ENCODE measurements at places on chromosomes 2 and 18.
A peak's percentile ranks its signal among the peaks of the same experiment; 100 is the strongest.

GRCh38 chr2:235523021-235523420, 29.2 kb downstream of the AGAP1 start:
- DNase-seq: no peak

GRCh38 chr2:188570370-188570769, 278.7 kb downstream of the GULP1 start:
- peak; percentile 20 for DNase-seq

DNA sequence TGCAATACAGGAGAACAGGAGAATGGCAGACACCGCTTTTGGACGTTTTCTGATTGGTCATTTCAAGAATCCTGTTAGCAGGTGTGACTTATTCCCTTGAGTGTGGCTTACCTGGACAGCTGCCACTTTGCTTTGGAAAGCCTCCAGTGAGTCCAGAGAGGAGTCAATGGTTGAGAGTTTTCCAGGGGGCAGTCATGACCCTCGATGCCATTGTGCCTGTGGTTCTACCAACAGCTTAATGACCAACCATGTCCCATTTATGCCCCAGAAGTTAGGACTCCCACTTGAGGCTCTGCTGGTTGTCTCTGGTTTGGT, 12.4 kb downstream of the IGFBP2 start:
- DNase-seq: no peak

- DNase-seq: no peak
Measured at GRCh38 chr2:198408171-198408570, 603.8 kb downstream of the PLCL1 start.

GRCh38 chr2:236085647-236086046, 82.5 kb downstream of the GBX2 start:
- DNase-seq: no peak

- peak; percentile 19 for DNase-seq
Measured at GRCh38 chr2:211981451-211981850, 557.2 kb downstream of the ERBB4 start.

DNA sequence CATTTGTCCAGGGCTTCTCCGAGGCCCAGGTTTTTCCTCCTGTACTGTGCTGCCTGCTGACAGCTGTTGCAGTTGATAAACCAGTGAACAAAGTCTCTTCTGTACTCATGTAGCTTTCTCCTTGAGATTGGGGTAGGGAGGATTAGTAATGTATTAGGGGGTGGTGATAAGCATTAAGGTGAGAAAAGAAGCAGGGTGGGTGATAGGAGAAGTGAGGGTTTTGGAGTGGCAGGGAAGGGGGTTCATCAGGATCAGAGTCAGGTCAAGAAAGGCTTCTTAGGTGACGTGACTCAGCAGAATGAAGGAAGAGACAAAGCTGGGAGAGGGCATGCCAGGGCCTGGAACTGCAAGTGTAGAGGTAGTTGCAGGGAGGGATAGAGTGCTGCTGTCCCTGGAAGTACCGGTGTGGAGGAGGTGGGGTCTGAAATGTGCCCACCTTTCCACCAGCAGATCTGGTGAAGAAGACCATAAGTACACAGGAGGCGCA, 48.7 kb downstream of the PKP4 start:
- DNase-seq: no peak

GRCh38 chr2:17658251-17658843, 95.3 kb downstream of the SMC6 start:
- peak; percentile 76 for DNase-seq

DNA sequence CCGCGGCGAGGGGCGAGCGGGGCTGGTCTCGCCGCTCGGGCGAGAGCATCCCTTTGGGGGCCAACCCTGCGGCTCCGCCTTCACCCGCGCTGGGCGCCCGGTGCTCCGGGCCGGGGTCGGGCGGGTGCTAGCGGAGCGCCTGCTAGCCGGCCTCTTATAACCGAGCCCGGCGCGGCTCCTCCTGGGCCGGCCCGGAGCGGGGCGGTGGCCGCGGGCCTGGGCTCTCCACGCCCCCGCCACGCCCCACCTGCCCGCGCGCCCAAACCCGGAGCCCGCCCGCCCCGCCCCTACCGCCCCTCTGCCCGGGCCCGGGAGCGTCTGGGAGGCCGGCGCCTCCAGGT, at the start of gene FOXI3:
FOXI3 (minus strand) TSS at position 129 of the 341 bp plus-strand sequence. CDS start 158 bp downstream, outside the sequence.
- DNase-seq: no peak

GRCh38 chr2:179612591-179613298, 248.7 kb downstream of the ZNF385B start:
- DNase-seq: no peak

GRCh38 chr18:12121175-12122042, 27.8 kb downstream of the ANKRD62 start:
- peak; percentile 1 for DNase-seq

DNA sequence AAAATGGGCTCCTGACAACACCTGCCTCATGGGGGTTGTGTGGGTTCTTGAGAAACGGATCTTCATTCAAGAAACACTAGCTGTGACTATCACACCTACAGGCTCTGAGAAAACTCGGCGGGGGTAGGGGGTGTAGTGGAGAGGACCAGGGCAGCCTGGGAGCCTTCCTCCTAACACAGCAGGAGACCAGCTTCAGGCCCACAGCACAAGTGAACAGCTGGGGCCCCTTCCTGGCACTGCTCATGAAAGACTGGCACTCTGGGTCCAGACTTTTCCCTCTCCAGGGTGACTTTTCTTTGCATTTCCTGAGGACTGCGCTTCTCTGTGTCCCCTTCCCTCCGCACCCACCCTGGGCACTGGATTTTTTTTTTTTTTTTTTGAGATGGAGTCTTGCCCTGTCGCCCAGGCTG, 7.2 kb upstream of the SEMA4C start:
- no peak for DNase-seq

- no peak for DNase-seq
Measured at GRCh38 chr2:54380670-54381069, 75.5 kb upstream of the SPTBN1 start.

DNA sequence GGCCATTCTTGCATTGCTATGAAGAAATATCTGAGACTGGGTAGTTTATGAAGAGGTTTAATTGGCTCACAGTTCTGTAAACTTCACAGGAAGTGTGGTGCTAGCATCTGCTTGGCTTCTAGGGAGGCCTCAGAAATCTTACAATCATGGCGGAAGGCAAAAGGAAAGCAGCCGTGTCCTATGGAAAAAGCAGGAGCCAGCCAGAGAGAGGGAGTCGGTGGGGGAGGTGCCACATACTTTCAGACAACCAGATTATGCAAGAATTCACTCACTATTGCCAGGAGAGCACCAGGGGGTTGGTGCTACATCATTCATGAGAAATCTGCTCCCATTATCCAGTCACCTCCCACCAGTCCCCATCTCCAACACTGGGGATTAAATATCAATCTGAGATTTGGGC, 64.1 kb downstream of the CPS1 start:
- DNase-seq: no peak

- DNase-seq: no peak
Measured at GRCh38 chr2:181613241-181613640, 43.7 kb downstream of the CERKL start.

- no peak for DNase-seq
Measured at GRCh38 chr18:59263661-59264060, 9.6 kb downstream of the RAX start.

GRCh38 chr2:96945014-96945413, 41.4 kb downstream of the FAM178B start:
- no peak for DNase-seq

DNA sequence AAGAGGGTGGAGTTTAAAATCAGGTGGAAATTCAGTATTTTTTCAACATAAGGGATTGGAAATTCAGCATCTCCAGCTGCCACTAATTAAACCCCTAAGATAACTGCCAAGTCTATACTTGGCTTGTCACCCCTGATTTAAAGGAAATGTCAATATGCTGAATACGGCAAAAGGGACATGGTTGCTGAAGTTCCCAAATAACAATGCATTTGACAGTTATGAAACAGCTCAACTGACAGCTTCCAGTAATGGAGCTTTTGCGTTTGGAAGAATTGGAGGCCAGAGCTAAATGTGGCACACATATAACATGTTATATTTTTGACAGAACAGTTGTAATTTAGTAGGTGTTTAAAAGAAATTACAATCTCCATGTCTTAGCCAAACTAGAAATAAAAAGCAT, 1867.9 kb upstream of the LRRTM1 start:
- no peak for DNase-seq

DNA sequence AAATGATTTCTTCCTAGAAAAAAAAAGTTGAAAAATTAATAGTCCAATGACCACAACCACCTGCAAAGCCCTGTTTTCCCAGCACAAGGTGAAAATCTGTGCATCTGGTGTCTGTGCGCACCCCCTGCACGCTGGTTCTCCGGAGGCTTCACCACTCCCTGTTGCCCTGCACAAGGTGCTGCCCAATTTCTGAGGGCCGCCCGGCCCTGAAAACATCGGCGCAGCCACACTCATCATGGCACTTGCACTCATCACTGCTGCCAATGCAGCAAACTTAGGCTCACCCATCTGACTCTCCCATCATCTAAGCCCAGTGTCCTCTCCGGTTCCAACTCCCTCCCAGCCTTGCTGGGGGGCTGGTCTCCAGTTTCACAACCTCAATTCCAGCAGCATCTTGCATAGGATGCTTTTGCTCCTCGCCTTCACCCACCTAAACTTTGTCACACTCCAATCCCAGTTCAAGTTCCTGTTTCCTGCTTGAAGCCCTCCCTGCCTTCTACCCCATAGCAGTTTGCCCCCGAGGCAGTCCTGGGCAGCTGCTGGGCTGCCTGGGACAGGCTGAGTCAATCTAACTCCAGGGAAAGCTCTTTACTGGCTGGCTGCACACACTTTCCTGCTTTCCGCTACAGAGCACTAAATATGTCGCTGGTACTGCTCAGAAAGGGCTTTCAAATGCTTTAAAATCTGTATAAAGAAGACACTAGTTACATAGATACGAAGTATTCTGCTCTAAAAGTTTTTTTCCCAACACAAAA, 522.5 kb upstream of the ID2 start:
- no peak for DNase-seq

DNA sequence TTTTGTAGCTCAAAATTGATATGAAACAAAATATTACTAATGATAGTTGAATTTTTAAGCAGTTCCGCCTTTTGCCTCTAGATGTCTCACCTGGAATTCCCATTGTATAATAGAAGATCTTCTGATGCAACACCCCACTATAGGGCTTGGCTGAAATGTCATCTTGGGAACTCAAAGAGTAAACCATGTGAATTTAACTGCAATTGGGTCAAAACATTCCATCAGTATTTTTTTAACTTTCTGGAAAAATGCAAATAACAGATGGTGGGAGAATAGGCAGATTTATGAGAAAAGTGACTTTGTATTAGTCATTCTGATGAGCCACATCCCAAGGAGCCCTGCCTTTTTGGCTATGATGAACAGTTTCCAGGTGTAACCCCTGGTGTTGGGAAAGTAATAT, 489.9 kb downstream of the NYAP2 start:
- peak; percentile 94 for DNase-seq

DNA sequence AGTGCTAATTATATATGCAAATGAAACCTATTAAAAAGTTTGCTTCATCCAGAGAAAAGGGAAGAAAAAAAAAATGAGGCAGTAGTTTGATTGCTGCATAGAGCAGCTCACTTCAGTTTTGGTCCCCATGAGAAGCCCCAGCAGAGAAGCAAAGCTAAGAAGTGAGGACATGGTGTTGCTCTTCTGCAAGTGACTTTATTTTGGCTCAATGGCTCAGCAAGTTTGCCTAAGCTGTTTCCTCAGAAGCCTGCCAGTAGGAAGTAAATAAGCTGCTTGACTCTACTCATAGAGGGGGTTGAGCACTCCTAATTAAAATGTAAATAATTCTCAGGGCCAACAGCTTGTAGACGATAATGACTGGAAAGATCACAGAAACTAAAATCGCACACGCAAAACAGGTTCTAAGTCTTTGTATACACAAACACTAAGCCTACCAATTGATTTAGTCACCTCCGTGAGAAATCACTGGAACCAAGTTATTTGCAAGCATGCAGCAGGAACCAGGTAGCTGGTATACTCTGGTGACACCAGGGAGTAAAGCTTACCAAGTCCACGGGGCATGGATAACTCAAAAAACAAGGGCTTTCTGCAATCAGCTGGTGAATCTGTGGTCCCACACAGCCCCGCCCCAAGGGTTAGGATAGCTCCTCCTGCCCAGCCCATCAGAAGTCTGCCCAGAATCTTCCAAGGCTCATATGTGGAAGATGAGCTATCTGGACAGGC, 39.7 kb upstream of the NABP1 start:
- no peak for DNase-seq

DNA sequence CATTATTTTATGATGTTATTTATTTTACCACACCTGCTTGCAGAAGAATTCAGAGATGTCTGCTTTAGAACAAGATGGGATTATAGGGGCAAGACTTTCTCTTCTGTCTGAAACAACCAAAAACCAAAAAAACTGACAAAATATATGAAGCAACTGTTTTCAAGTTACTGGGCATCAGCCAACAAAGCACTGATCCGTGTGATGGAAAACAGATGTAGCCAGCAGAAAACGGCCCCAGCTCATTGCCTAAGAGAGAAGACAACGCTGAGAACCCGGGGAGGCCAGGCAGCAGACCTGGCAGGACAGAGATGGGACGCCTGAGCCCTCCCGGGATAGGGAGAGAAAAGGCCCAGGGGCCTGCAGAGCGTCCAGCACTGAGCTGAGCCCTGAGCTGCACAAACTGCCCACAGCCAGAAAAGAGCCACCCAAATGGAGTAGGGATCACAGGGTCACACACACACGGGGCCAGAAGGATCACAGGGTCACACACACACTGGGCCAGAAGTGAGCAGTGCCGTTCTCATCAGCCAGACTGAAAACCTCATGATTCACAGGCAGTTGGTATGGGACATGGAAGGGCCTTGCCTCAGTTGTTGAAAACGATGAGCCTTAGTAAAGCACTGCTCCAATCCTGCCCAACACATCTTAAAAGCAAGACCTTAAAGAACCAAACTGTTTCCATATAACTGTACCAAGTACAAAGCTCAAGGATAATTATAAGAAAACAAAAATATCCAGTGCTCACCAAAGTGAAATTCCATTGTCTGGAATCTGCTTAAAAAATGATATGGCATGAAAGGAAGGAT, 12.1 kb downstream of the PXDN start:
- DNase-seq: peak; percentile 92

GRCh38 chr2:145524836-145525235, 1004.9 kb upstream of the ZEB2 start:
- DNase-seq: peak; percentile 17

- DNase-seq: peak; percentile 85
Measured at GRCh38 chr2:52222128-52222527, 1190.2 kb upstream of the NRXN1 start.

DNA sequence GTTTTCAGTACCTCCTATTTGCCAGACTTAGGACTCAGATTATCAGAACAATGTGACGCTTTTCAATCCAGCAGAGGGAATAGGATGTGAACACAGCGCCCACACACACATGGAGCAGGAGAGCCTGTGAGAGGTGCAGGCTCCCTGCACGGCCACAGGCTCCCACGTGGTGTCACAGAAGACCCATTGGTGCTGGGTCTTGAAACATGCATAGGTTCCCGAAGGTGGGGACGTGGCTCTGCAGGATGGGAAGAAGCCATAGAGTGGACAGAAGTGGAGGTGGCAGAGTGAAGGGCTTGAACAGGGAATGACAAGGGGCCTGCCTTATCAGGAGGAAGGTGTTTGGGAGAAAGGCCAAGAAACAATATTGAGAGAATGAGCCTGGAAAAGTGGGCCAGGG, 78.5 kb upstream of the BCL2L11 start:
- DNase-seq: no peak

DNA sequence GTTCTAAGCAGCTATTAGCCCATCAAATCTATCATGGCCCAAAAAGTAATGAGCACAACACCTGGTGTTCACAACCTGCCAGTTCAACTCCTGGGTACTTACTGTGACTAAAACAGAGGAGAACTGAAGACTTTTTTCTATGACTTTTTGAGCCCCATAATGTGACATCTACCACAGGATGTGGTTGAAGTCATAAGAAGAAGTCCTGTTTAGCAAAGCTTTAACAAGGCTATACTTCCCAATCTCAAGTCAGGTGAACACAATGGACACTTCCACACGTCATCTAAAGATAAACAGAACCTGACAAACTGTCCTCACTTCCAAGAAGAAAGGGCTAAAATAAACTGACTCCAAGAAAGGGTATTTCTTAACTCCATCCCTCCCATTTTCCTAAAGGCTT, 138.8 kb downstream of the ATAD2B start:
- no peak for DNase-seq
